ENCODE measurements at places on chromosomes 16 and 17.

DNA sequence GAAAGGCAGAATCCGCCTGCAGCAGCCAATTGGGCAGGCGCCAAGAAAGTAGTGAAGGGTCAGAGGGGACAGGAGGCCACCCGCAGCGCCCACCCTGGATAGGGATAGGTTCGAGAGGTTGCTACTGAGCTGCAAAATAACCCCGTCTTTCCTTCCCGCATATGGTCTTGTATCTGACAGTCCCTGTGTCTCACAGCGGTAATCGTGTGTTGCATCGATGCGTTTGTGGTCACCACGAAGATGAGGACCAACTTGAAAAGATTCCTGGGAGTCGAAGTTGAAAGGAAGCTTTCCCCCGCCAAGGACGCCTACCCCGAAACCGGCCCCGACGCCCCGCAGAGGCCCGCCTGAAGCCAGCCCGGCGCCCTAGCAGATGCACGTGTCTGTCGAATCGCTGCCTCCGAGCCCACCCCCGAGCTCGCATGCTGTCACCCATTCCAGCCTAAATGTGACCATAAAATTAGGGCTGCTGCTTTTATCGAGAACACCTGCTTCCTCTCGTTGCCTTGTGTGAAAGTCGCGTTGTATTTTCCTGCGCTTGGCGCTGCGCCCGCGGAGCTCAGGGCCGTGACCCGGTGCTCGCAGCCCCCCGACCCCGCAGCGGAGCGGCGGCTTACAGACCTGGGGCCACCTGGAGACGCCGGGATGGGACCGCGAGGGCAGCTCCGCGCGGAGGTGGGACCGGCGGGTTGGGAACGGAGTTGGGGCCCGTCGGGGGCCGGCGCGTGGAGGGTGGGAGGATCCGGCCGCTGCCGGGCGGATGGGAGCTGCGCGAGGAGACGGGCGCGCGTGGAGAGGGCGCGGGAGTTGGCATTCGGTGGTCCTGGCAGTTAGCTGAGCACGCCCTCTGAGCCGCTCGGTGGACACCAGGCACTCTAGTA is at the start of gene CMTM2:
Gene CMTM2, plus strand, starts transcription at position 813 of the 881 bp plus-strand sequence. CDS start 145 bp downstream, outside the sequence.
- no peak for DNase-seq
- peaks cover 5% of the 10 kb centered on the region for H3K4me1 ChIP-seq
- no peaks in the 10 kb centered on the region for H3K27me3 ChIP-seq
- H3K36me3 ChIP-seq: no peaks in the 10 kb centered on the region
- H3K4me3 ChIP-seq: peak within 1 kb of the TSS; percentile 7

DNA sequence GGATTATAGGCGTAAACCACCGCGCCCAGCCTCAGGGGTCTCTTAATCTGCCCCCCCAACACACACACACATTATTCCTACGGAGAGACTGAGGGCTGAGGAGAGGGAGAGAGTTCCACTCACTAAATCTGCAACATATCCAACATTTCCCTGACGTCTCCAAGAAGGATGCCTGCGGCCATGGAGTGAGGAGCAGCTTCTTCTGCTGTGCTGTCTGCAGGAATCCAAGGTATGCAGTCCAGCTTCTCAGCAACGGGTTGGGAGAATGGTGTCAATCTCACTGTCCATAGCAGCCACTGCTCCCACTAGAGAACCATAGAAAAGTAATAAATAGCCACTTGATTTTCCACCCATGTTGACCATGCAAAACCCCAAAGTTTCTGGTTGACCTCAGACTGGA is 5.1 kb upstream of the PLXDC1 start:
- H3K4me3 ChIP-seq: no peak overlapping the region
- no peaks in the 10 kb centered on the region for H3K36me3 ChIP-seq
- peaks cover 12% of the 10 kb centered on the region for H3K4me1 ChIP-seq
- H3K27ac ChIP-seq: no peak overlapping the region

GRCh38 chr16:87447323-87447722 is 45.5 kb downstream of the ZCCHC14 start:
- peak overlapping the region; percentile 67 for H3K27ac ChIP-seq
- H3K4me1 ChIP-seq: no peaks in the 10 kb centered on the region
- peaks cover 4% of the 10 kb centered on the region for H3K36me3 ChIP-seq
- H3K27me3 ChIP-seq: no peaks in the 10 kb centered on the region
- H3K4me3 ChIP-seq: no peak overlapping the region

GRCh38 chr17:74604761-74605160 is 12.7 kb upstream of the CD300LD start:
- no peaks in the 10 kb centered on the region for H3K4me1 ChIP-seq
- H3K36me3 ChIP-seq: no peaks in the 10 kb centered on the region
- no peak overlapping the region for H3K27ac ChIP-seq
- no peak for DNase-seq
- no peak overlapping the region for H3K4me3 ChIP-seq

- no peak for DNase-seq
- H3K4me3 ChIP-seq: no peak overlapping the region
- H3K27me3 ChIP-seq: no peaks in the 10 kb centered on the region
Measured at GRCh38 chr17:76388966-76389888, 4.8 kb downstream of the SPHK1 start.

DNA sequence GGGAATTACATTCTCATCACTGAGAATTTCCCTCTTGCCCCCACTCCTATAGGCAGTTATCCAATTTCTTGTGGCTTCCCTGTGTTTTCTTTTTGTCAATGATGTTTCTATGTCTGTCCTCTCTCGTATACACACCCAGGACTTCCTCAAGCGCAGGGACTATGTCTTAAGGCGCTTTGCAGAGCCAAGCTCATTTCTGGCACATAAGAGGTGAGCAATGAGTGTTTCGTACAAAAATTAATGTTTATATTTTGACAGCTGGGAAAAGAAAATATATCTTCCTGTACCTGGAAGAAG is 947 bp downstream of the DDX42 start:
- H3K4me1 ChIP-seq: peaks cover 25% of the 10 kb centered on the region
- H3K27ac ChIP-seq: peak overlapping the region; percentile 97
- peaks cover 11% of the 10 kb centered on the region for H3K36me3 ChIP-seq
- H3K27me3 ChIP-seq: no peaks in the 10 kb centered on the region

DNA sequence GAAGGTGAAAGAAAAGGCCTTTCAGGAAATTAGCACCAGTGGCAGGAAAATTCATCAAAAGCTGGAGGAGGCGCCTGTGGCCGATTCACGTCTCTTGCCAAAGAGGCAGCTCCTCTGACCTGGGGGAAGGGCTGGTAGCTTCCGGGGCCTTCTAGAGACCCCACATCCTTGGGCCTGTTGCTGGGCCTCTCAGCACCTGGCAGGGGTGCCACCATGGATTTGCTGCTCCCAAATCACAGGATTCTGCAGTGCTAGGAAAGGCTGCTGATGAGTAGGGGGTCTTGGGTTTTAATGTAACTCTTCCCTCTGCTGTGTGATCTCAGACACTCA is 11.6 kb upstream of the CBFB start:
- H3K27ac ChIP-seq: no peak overlapping the region
- peaks cover 15% of the 10 kb centered on the region for H3K4me1 ChIP-seq
- peak; percentile 34 for DNase-seq
- no peaks in the 10 kb centered on the region for H3K27me3 ChIP-seq
- no peaks in the 10 kb centered on the region for H3K36me3 ChIP-seq

DNA sequence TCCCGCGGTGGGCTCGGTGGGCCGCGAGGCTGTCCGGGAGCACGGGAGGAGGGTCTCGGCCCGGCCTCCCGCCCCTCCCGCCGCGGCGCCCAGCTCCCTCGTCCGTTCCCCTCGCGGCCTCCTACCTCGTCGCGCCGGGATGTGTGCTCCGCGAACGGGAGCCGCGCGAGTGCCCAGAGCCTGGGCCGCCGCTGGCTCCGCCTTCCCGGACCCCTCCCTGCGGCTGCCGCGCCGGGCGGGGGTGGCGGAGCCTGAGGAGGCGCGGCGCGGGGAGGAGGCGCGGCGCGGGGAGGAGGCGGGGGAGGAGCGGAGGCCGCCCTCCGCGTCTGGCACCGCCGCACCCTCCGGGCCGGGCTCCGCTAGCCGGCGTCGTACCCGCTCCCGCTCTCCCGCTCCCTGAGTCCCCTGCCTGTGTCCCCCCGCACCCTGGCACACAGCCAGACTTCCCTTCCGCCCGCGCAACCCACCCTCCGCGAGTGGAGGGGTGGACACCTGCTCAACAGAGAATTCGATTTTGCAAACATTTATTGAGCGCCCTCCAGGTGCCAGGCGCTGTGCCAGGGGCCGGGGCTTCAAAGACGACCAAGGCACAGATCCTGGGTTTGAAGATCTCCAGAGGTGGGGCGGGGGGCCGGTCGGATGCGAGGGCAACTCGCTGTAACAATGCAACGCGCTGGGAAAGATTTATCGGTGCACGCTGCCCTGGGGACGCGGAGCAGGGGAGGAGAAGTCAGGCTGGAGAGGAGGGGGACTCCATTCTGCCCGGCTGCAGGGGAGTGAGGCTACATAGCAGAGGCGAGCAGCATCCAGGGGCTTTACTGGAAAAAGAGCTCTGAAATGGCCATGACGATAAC is at the start of gene MPP3:
Gene MPP3, minus strand, starts transcription at position 171 of the 854 bp plus-strand sequence. CDS start 1,240 bp downstream, outside the sequence.
- peak within 1 kb of the TSS; percentile 91 for H3K4me3 ChIP-seq
- peaks cover 19% of the 10 kb centered on the region for H3K36me3 ChIP-seq
- DNase-seq: no peak
- H3K27ac ChIP-seq: peak within 1 kb of the TSS; percentile 73
- no peaks in the 10 kb centered on the region for H3K27me3 ChIP-seq

GRCh38 chr17:76142585-76143041 is 1.6 kb upstream of the FOXJ1 start:
- H3K27me3 ChIP-seq: peaks cover 20% of the 10 kb centered on the region
- H3K36me3 ChIP-seq: no peaks in the 10 kb centered on the region
- H3K4me3 ChIP-seq: no peak overlapping the region
- H3K4me1 ChIP-seq: peaks cover 13% of the 10 kb centered on the region

DNA sequence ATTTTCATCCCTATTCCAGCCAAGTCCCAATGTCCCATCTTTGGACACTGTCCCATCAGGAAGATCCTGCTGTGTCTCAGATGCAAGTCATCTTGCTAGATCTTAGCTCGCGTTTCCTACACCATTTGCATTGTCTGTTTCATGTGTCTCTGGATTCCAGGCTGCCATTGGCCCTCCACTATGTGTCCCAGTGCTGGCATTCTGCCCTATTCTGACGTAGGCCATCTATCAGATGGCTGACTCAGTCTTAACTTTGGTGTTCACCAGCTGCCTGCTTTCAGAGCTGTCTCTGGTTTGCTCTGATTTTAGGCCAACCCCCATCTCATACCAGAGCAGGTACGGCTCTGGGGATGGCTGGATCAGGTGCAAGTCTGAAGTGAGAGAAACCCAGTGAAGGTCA is 300.9 kb upstream of the ASIC2 start:
- H3K27ac ChIP-seq: no peak overlapping the region
- no peak overlapping the region for H3K4me3 ChIP-seq
- H3K27me3 ChIP-seq: no peaks in the 10 kb centered on the region
- DNase-seq: no peak
- no peaks in the 10 kb centered on the region for H3K4me1 ChIP-seq
- no peaks in the 10 kb centered on the region for H3K36me3 ChIP-seq

GRCh38 chr17:50603340-50603739 is 31.3 kb upstream of the ABCC3 start:
- no peak for DNase-seq
- H3K4me3 ChIP-seq: no peak overlapping the region
- H3K36me3 ChIP-seq: no peaks in the 10 kb centered on the region
- no peaks in the 10 kb centered on the region for H3K27me3 ChIP-seq
- peaks cover 7% of the 10 kb centered on the region for H3K4me1 ChIP-seq

DNA sequence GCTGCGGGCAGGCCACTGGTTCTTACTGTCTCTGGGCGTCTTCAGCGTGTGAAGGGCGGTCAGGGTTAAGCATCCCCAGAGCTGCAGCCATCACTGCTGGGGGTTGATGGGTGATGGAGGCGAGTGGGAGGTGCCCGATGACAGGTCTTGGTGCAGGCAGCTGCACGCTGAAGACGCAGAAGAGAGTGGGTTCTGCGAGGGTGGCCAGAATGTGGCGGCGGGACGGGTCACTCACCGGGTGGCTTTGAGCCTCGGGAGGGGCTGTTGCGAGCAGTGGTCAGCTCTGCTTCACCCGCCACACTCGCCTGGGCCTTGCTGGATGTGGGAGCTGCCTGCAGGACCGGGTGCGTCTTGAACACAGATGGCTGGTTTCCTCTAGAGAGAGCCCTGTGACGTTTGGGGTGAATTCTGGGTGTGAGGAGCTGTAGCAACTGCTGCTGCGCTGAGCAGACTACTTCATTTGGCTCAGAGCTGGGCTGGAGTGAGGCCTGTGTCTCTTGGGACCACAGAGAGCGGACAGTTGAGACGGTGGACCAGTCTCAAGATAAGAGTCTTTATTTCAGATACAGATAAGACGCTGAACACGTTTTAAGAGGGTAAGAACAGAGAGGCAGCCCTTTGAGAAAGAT is 44.6 kb upstream of the ZNF750 start:
- H3K4me1 ChIP-seq: no peaks in the 10 kb centered on the region
- DNase-seq: no peak
- H3K36me3 ChIP-seq: peaks cover 4% of the 10 kb centered on the region
- H3K4me3 ChIP-seq: no peak overlapping the region
- no peak overlapping the region for H3K27ac ChIP-seq

All from ascending aorta (tissue), 2 donors.